Kasumi-1 (cell line): ENCODE measurements at places on chromosomes 7 and 10.

DNA sequence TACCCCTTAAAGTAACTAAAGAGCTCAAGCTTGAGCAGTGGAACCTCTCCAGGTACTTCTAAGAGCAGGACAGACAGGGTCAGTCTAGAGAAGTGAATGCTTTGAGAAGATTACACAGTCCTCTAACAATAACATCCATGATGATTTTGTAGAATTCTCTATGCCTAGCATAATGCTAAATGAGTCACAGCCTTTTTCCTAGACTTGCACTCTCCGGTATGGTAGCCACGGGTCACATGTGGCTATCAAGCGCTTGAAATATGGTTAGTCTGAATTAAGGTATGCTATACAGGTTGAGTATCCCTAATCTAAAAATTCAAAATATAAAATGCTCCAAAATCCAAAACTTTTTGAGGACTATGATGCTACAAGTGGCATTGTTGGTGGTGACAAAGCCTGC is 166.6 kb upstream of the MKLN1 start:
- no peak for DNase-seq

- no peak for DNase-seq
These were observed 63.6 kb downstream of the RGS10 start for GRCh38 chr10:119478811-119479341.

DNA sequence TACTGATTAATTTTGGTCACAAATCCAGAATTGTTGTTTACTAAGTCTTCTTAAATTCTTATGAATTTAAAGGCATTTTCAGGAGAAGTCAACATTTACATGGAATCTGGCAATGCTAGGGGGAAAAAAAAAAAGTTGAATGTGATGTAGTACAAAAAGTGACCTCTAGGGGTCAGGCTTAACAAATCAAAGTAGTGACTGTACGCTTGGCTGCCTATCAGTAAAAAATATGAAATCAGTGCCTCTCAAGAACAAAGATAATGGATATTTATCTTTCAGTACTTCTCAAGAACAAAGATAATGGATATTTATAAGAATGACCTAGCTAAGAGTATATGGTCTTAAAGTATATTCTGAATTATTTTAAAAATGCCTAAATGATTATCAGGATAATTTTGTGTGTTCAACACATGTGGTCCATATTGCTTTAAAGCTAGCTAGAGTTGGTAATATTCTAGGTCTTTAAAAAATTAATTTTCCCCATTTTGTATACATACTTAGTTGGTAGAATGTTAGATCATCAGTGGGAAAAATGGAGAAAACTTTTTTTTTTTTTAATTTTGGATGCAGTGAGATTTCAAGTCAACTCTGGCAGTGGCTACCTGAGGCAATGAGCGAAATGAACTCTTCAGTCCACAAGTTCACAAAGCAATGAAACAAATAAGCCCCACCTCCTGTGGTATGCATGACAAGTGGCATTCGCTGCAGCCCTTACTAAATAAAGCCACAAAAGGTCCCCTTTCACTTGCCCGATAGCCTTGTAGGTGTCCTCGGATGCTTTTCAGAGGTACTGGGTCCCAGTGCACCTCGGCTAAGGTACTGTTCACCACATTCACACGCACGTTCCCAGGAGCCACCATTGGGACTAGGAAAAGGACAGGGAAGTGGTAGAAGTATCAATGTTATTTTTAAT is 51.2 kb upstream of the LAMB4 start:
- DNase-seq = peak; percentile 65

GRCh38 chr7:112201411-112201810 is 4.8 kb downstream of the DOCK4 start:
- DNase-seq = no peak

GRCh38 chr10:50567384-50567783 is 56.4 kb downstream of the SGMS1 start:
- DNase-seq = no peak

DNA sequence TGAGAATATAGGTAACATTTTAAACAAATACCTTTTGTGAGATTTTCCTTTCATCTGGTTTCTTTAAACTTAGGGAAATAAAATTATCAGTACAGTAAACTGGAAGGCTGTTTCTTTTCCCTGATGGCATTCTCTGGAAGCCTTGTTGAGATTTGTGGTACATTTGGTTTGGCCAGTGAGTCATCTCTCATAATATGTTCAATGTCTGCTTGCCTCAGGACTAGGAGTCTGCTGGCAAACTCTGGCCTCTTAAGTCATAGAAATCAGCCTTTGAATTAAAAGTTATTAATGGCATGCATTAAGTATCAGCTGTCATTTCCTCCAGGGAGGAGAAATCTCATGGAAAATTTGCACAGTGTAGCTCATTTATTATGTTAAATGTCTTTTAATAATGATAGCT is 316.6 kb upstream of the KIAA1217 start:
- no peak for DNase-seq

- DNase-seq = peak; percentile 79
These were observed 167.0 kb upstream of the PPP1R3A start for GRCh38 chr7:114085592-114086501.

GRCh38 chr10:101974091-101974971 is 81.6 kb downstream of the ARMH3 start:
- DNase-seq = peak; percentile 87

DNA sequence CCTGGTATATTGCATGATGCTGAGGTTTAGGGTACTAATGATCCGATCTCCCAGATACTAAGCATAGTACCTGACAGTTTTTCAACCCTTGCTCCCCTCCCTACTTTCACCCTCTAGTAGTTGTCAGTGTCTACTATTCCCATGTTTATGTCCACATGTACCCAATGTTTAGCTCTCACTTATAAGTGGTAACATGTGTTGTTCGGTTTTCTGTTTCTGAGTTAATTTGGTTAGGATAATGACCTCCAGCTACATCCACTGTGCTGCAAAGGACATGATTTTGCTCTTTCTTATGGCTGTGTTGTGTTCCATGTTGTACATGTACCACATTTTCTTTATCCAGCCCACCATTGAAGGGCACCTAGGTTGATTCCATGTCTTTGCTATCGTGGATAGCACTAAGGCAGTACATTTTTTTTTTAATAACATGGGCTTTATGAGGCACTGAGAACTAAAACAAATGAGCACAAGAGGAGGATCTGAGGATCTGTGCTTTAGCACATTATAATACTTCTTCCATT is 28.1 kb downstream of the ITGB8 start:
- DNase-seq = no peak

DNA sequence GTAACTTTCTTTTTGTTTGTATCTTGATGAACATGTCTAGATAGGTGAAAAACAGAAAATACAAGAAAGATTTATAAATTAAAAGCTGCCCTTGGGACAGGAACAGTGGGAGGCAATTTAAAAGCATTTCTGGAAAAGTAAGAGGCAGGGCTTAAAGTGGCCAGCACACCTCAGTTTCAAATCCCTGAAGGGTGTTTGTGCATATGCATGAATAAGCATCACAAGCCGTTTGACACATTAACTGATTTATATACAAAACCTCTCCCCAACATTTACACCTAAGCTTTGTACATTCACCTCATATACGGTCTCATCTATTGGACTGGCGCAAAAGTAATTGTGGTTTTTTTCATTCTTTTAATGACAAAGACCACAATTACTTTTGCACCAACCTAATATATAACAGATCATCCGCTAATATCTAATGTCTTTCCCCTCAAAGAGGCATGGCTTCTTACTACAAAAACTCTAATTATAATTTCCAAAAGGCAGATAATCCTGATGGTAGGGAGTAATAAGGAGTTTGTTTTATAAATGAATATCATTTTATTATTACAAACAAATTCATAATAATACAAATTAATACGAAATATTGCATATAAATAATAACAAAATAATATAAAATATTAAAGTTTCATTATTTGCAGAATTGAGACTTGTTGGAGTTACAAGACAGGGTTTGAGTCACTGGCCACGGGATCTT is 48.3 kb downstream of the LRGUK start:
- no peak for DNase-seq

- no peak for DNase-seq
These were observed 32.8 kb upstream of the RHEB start for GRCh38 chr7:151552352-151553028.

DNA sequence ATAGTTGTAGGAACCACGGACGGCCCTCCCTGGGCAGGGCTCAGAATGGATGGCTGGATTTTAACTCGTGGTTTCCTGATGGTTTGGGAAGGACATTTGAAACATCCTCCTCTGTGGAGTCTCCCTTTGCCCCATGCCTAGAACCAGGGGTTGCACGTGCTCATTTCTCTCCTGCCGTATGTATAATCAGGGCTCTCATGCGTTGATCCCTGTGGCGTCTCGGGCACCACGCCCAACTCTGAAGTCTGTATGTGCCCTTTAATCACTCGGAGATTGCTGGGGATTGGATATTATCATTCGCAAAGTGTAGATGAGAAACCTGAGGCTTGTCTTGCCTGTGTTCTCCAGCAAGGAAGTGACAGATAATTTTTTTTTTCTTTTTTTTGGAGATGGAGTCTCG is 257.1 kb downstream of the CAMK1D start:
- DNase-seq = no peak

DNA sequence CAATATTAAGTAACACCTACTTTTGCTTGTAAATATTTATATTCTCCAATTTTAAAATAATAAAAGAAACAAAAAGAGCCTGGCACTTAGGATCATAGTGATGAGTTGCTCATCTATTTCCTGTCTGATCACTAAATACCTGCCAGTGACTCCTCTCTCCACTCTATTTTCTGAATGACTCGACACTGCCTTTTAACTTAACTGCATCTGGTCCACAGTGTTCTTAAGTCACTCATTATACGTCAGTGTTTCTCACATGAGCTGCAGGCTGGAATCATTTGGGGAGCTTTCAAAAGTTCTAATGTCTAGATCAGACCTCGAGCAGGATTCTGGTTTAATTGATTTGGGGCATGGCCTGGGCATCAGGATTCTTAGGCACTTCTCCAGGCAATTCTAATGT is 78.0 kb upstream of the AGBL3 start:
- no peak for DNase-seq

GRCh38 chr7:46775020-46775419 is 806.9 kb downstream of the TNS3 start:
- no peak for DNase-seq

- DNase-seq = peak; percentile 42
These were observed 4.8 kb downstream of the GPR146 start for GRCh38 chr7:1049006-1049741.

DNA sequence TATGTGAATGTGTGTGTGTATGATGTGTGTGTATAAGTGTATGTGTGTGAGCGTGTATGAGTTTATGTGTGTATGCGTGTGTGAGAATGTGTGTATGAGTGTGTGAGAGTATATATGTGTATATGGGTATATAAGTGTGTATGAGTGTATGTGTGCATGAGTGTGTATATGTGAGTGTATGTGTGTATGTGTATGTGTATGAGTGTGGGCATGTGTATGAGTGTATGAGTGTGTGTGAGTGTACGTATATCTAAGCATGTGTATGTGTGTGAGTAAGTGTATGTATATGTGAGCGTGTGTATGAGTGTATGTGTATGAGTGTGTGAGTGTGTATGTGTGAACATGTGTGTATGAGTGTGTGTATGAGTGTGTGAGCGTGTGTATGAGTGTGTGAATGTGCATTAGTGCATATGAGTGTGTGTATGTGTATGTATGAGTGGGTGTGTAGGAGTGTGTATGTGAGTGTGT is 12.9 kb downstream of the SLC13A4 start:
- DNase-seq = no peak

GRCh38 chr10:124387078-124387874 is 31.4 kb downstream of the OAT start:
- no peak for DNase-seq

GRCh38 chr10:73625004-73625883 is 16.0 kb downstream of the MYOZ1 start:
- peak; percentile 66 for DNase-seq

GRCh38 chr10:62843600-62843999 is 27.4 kb upstream of the EGR2 start:
- DNase-seq = no peak

- DNase-seq = no peak
These were observed 242.2 kb upstream of the PPP2R2D start for GRCh38 chr10:131658476-131659110.
